Activated CD8-positive, alpha-beta memory T cell treated with anti-CD3 and anti-CD28 coated beads for 1 hour (primary cell): ENCODE measurements at places on chromosomes 12 and 14.

- no peak for DNase-seq
Observed at GRCh38 chr12:43760396-43760795, 1.6 kb downstream of the IRAK4 start.

- DNase-seq: no peak
Observed at GRCh38 chr14:96797582-96798349, 584 bp downstream of the VRK1 start.

- no peak for DNase-seq
Observed at GRCh38 chr12:57143454-57143853, 4.0 kb downstream of the LRP1-AS start.

DNA sequence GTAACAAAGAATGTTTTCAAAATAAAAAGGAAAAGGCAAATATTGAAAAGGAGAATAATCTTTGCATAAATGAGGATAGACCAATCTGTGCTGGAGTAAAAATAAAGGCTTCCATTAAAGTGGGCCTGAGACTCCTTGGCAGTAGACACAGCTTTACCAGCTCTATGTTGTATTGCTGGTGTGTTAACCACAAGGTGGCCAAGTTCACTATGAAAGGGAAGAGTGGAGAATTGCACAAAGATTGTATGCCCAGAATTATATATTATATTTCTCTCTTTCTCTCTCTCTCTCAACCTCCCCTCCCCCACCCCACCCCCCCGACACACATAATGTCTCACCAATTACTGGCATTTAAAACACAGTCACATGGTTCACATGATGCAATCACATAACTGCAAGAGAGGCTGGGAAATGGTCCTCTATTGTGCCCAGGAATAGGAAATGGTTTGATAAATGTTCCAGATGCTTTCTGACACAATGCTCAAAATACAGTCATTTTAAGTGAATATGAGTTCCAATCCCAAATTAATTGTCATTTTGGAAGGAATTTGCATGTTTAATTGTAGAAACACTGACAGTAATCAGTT, 222.6 kb upstream of the SYT1 start:
- no peak for DNase-seq

DNA sequence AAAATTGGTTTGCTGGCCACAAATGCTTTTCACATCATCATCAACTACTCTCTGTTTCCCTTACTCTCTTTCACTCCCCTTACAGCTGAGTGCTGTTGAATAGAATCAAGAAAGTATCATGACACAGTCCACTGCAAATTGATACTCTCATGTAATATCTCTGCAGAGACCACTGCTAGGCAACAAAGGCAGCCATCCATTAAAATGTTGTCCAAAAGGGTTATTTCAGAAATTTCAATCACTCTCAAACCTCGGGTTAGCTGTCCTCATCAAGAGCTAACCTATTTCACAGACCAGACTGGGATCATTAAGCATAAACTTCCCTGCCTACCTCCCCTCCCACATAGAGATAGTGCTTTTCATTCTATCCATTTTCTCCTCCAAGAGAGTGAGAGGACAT, 186.7 kb downstream of the PLCZ1 start:
- no peak for DNase-seq

GRCh38 chr12:52949413-52950331, 754 bp downstream of the KRT18 start:
- DNase-seq: no peak

- DNase-seq: no peak
Observed at GRCh38 chr14:100223332-100224201, 15.4 kb upstream of the YY1 start.

DNA sequence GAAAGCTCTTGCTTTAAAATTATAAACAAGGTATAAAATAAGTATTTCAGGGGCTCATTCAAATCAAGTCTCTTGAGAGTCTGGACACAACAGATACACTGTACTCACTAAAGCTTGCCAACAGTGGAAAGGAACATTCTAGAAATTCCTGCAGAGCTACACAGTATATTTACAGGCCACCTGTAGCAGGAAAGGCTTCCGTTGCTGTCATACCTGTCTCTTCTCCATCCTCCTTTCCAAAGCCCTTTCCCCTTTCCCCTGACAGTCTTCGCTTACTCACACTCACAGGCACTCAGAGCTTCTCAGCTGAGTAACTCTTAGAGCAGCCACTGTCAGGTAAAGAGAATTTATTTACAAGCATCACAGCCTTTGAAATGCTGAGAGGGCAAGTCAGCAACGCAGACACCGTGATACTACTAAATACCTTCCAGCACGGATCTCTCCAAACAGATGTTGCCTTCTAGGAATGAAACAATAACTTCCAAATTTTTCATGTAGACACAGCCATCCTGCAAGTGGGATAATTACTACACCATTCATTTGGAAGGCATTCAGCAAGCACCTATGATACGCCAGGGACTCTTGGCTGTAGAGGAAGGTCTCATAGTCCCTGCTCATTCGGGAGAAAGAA, 167.9 kb downstream of the FOXN3 start:
- no peak for DNase-seq

DNA sequence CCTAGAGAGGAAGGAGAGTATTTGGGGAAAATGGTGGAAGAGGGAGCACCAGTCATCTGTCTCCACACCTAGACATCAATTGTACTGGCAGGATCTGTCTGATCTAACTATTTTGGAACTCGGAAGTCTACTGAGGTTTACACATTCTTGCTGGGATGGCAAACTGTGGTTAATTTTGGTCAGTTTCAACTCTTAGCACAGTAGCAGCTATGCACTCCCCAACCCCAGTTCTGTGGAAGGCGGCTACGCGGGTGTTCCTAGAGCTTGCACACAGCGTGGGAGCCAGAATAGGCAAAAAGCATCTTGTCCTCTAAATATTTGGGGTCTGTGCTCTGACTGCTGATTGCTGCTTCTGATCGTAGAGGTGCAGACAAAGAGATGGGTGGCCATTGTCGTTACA, 33.8 kb downstream of the TECPR2 start:
- DNase-seq: no peak

DNA sequence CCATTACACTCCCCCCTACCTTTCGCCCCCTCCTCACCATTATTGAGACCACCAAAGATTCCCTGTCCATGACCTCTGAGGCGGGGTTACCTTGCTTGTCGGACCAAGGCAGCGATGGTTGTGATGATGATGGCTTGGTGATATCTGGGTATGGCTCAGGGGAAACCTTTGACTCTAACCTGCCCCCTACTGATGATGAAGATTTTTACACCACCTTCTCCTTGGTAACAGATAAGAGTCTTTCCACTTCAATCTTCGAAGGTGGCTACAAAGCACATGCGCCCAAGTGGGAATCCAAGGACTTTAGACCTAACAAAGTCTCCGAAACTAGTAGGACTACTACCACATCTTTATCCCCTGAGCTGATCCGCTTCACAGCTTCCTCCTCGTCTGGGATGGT, 350.2 kb downstream of the DIO2 start:
- no peak for DNase-seq

DNA sequence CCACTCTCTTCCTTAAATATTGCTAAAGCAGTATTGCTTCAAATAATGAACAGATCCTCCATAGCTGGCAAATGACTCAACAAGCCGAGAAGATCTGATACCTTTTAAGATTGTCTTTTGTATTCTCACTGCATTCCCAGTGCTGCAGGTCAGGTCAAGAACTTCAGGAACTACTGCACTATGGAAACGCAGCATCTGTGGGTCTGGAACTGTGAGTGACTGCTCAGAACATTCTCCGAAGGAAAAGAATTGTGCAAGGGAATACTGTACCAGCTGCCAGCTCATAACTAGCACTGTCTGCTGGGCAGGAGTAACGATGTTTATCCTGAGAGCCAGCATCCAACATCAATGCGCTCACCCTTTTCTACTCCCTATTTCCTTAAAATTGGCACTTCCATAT, 348.0 kb upstream of the SOX5 start:
- DNase-seq: no peak

GRCh38 chr12:34405286-34406227, 383.3 kb downstream of the ALG10 start:
- no peak for DNase-seq

DNA sequence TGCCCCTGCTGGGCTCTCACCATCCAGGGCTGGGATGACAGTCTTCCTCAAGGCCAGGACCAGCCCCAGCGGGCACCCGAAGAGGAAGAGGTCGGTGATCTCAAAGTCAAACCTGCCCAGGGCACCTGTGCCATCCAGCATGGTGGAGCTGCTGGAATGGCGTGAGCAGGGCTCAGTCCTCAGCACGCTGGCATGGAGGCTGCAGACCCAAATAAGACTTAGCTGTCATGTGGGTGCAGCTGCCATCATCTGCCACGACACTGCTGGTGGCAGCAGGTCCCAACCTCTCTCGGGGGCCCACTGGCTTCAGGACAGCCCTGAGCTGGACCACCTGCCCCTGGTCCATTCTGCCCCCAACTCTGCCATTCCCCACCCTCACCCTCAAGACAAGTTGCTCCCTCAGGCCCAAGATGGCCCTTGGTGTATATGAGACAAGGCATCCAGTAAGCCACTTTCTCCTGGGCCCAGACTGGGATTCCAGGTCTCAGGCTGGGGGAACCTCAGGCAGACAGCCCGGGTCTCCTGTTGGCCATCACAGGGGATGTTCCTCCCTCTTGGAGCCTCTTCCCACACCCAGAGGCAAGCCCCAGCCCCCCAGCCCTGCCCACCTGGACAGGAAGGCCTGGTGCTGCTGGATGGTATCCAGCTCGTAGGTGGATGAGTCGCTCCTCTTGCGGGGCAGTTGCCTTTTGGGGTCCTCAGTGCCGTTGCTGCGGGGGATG, 14.5 kb downstream of the ARL6IP4 start:
- no peak for DNase-seq

GRCh38 chr12:132827763-132828703, 636 bp downstream of the GOLGA3 start:
- DNase-seq: no peak

- DNase-seq: no peak
Observed at GRCh38 chr12:112112409-112113133, 4.0 kb upstream of the NAA25 start.

GRCh38 chr12:120346681-120347080, 19.1 kb upstream of the PLA2G1B start:
- no peak for DNase-seq

DNA sequence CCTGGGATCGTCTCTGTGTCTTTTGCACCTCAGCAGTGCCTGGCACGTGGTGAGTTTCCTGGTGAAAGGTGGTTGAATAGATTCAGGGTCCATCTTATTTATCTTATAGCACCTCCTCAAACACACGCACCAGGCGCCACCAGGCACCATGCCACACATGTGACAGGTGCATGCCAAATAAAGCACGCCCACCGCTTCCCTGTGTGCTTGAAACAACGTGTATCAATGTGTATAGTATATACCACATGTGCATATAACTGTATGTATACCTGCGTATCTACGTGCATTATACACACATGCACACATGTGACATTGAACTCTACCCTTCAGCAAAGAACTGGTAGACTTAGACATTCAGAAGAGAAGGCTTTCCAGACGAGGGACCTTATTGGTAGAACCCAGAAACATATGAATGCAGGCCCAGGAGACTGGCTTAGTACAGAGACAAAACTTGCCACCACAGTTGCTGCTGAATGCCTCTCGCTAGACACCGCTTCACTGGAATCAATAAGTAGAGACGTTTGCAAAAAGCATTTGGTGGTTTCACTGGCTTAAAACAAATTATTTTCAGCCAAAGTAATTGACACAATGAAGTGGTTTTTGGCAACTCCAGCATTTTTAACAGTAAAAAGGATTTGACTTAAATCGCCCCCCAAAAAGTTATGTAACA, 10.0 kb downstream of the EML1 start:
- no peak for DNase-seq

GRCh38 chr12:6708960-6709394, 8.4 kb upstream of the PIANP start:
- no peak for DNase-seq

- no peak for DNase-seq
Observed at GRCh38 chr12:106704081-106704480, 70.4 kb upstream of the RIC8B start.

- DNase-seq: no peak
Observed at GRCh38 chr12:62813031-62813829, 121.7 kb downstream of the PPM1H start.

DNA sequence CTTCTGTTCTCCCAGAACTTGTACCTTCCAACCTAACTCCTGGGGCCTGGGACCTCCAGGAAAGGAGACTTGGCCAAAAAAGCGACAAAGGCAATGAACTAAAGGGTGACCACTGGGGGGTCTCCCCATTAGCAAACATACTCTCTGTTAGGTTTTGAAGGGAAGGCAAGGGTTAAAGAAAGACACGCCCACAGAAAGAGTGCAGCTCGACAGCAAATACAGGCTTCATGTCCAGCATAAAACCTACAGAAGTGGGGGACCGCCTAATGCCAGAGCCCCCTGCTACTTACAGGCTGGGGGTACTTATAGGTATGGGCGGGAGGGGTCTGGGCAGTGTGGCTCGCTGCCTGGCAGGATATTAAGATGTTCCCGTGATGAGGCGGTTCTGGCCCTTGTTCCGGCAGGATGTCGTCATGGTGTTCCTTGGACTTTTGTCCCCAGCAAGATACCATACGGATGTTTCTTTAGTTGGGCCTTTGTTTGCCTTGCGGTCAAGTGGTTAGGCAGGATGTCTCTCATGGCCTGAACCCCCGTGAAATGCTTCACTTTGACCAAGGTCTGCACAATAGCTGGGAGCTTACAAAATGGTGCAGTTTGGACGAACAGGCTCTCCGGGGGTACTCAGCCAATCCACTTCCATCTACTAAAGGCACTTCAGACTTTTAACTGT, 53.4 kb downstream of the PRMT8 start:
- DNase-seq: no peak

DNA sequence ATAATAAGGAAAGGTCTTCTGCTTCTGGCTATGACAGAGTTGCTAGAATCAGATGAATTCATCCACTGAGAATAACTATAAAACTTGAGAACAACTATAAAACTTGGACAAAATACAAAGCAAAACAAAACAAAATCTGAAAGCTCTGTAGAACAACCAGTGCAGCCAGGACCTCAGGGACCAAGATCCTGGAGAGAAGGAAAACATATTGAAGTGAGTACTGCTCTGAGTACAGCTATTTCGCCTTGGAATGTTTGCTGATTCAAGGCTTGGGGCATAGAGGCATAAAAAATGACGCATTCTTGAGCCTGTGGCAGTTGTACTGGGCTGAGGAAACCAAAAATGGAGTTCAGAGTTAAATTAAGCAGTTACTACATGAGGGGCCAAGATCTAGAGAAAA, 21.7 kb downstream of the FOXA1 start:
- no peak for DNase-seq

DNA sequence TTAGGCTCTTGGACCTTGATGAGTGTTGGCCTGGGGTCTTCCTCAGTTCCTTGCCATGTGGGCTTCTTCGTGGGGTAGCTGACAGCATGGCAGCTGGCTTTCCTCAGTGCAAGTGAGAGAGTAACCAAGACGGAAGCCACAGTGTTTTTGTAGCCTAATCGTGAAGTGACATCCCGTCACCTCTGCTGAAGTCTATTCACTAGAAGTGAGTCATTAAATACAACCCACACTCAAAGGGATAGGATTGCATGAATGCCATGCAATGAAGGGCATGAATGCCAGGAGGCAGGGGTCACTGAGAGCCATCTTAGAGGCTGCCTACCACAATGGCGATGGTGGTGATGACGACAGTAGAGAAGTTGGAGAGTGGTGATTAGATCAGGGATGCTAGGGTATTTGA, 13.5 kb upstream of the ASIC1 start:
- DNase-seq: no peak
